ENCODE measurements at places on chromosomes 4 and X.
A peak's percentile ranks its signal among the peaks of the same experiment; 100 is the strongest.

DNA sequence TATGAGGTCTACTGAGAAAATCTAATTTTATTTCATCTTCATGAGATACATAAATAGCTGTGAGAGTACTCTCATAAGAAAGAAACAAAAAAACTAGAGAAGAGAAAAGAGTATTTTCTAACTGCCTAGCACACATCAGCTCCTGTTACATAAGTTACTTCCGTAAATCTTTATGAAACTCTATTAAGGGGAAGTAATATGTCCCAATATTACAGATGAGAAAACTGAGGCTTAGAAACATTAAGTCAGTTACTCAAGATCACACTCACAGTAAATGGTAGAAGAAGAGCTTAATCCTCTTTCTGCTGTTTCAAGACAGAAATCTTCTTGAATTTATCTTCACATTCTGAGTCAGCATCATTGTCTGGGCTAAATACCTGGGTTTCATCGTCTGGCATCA lies 164.1 kb downstream of the DTHD1 start:
- no peaks in the 10 kb centered on the region for H3K4me1 ChIP-seq
- H3K36me3 ChIP-seq, result no peaks in the 10 kb centered on the region
- no peak overlapping the region for H3K27ac ChIP-seq
- no peak for DNase-seq
- no peaks in the 10 kb centered on the region for H3K27me3 ChIP-seq

DNA sequence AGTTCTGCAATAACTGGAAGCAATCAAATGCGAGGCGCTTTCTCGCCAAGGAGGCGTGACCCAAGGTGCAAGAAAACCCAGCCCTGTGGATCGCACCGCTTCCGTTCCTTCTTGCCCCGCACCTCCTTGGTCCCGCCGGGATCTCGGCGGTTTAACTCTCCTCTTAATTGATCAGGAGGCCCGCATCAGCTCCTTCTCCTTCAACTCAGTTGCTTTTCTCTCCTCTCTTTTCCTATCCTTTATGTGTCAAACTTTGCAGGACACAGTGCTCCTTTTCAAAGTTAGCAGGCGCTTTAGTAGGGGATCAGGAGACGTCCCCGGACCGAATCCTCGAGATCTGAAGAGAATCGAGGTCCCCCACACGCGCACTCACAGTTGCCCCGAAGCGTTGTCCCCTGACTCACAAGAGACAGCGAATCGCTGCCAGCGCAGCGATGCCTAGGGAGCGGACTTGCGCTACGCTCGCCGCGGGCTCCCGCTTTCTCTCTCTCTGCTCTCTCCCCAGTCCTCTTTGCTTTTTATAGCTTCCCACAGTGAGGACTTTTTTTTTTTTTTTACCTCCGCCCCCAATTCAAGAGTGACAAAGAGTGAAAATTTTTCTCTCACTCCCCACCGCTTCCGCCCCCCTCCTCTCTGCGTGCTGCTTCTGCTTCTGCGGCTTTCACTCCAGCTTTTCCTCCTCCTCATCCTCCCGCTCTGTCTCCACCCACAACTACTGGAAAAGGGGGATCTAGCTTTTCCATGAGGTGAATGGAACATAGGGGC lies at the start of gene DKK2:
TSS of gene DKK2 (minus strand) at position 495 of the 765 bp plus-strand sequence. CDS start 722 bp downstream, outside the sequence.
- H3K4me3 ChIP-seq, result peak within 1 kb of the TSS; percentile 44
- no peak within 1 kb of the TSS for H3K27ac ChIP-seq
- no peaks in the 10 kb centered on the region for H3K36me3 ChIP-seq
- DNase-seq, result no peak
- no peaks in the 10 kb centered on the region for H3K27me3 ChIP-seq
- no peaks in the 10 kb centered on the region for H3K4me1 ChIP-seq

DNA sequence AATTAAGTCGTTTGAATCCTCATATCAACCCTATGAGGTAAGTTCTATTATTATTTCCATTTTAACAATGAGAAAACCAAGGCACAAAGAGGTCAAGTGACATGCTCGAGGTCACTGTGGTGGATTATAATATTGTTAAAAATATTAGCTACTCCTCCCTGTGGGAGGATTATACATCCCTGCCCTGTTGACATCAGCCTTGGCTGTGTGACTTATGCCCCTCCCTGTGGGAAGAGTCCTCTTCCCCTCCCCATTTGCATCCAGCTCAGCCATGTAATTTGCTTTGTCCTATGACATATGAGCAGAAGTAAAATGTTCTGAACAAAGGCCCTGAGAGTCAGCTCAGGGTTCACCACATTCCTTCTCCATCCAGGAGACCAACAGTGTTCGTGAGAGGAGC lies 152.7 kb upstream of the ZIC3 start:
- H3K4me3 ChIP-seq, result no peak overlapping the region
- DNase-seq, result no peak
- no peaks in the 10 kb centered on the region for H3K27me3 ChIP-seq
- no peaks in the 10 kb centered on the region for H3K4me1 ChIP-seq

DNA sequence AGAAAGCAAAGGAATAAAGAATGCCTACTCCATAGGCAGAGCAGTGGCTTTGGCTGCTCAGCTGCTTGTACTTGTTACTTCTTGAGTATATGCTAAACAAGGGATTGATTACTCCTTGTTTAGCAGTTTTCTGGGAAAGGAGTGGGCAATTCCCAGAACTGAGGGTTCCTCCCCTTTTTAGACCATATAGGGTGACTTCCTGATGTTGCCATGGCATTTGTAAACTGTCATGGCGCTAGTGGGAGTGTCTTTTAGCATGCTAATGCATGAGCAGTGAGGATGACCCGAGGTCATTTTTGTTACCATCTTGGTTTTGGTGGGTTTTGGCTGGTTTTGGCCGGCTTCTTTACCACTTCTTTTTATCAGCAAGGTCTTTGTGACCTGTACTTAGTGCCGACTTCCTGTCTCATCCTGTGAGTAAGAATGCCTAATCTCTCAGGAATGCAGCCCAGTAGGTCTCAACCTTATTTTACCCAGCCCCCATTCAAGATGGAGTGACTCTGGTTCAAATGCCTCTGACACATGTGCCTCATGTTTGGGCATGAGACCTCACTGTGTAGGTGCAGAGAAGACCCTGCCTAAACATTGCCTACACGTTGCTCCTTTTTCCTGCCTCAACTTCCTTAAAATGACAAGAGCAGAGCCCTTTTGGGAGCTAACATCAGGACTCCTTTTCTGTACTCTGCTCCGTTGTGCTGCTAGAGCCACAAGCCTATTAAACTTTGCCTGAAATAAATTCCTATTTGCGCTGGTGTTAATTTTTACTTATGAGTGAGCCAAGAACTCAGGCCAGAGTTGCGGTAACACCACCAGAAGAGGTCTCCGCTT lies 21.0 kb upstream of the UBA6 start:
- no peaks in the 10 kb centered on the region for H3K4me1 ChIP-seq
- H3K4me3 ChIP-seq, result no peak overlapping the region
- DNase-seq, result no peak
- H3K27ac ChIP-seq, result no peak overlapping the region
- no peaks in the 10 kb centered on the region for H3K27me3 ChIP-seq

- no peak overlapping the region for H3K27ac ChIP-seq
- H3K4me3 ChIP-seq, result no peak overlapping the region
- no peak for DNase-seq
- H3K36me3 ChIP-seq, result no peaks in the 10 kb centered on the region
- no peaks in the 10 kb centered on the region for H3K27me3 ChIP-seq
These were observed 58.7 kb downstream of the RASGEF1B start for GRCh38 chr4:81412946-81413495.

DNA sequence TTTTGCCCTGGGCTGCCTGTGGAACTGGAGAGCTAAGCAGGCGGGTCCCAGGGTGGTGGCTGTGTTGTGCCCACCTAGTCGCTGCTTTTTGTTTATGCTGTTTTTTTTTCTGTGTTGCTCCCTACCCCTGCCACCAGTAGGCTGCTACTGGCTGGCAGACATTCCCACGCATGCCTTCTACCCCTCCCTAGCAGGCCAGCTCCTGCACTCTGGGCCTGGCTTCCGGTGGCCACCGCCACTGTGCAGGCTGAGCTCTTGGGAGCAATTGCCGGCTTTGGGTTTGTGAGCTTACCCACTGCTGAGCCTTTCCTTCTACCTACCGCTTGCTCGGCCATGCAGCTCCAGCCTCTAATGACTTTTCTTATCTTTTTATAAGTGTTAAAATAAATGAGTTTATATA lies 57.6 kb downstream of the RBM46 start:
- no peaks in the 10 kb centered on the region for H3K27me3 ChIP-seq
- no peak overlapping the region for H3K27ac ChIP-seq
- DNase-seq, result no peak
- H3K36me3 ChIP-seq, result no peaks in the 10 kb centered on the region
- H3K4me3 ChIP-seq, result no peak overlapping the region

DNA sequence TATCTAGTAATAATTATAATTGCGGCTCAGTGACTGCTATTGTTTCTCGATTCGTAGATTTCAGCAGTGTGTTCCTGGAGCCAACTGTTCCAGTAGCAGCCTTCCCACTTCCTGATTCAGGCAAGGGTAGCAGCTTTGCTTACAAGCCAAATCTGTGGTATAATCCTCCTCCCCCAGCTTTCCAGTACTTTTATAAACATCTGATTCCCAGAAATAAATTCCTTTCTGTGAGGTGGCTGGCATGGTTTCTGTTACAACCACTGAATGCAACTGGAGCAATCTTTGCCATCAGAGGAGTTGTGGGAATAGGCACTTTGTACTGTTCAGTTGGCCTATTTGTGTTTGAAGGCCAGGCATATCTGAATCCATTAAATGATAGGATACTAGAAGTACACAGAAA lies 80.0 kb downstream of the GLRA3 start:
- DNase-seq, result no peak
- H3K4me1 ChIP-seq, result no peaks in the 10 kb centered on the region
- H3K36me3 ChIP-seq, result no peaks in the 10 kb centered on the region
- H3K27me3 ChIP-seq, result no peaks in the 10 kb centered on the region

- no peak overlapping the region for H3K4me3 ChIP-seq
- no peaks in the 10 kb centered on the region for H3K27me3 ChIP-seq
- no peak overlapping the region for H3K27ac ChIP-seq
- no peaks in the 10 kb centered on the region for H3K36me3 ChIP-seq
These were observed 12.9 kb downstream of the CD99 start for GRCh38 chrX:2703991-2704369.

DNA sequence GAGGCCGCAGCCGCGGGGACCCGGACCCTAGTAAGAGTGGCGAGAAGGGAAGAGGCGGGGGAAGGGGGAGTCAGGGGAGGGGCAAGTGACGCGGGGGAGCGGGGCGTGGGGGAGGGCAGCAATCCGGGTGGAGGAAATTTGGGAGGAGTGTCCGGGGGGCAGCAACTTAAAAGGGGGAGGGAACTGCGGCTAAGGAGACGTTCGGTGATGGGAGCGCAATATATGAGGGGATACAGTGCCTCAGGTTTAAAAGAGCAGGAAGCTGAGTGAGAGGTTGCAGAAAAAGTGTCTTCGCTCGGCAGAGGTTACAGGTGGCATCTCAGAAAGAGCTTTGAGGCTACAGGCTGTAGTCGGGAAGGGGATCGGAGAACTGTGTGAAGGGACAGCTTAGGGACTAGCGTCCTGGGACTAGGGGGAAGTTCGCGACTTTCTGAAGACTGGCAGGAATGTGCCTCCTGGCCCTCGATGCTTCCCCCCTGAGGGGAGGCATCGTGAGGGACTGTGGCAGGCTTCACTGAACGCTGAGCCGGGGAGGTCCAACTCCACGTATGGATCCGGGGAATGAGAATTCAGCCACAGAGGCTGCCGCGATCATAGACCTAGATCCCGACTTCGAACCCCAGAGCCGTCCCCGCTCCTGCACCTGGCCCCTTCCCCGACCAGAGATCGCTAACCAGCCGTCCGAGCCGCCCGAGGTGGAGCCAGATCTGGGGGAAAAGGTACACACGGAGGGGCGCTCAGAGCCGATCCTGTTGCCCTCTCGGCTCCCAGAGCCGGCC lies 519 bp downstream of the FOXO4 start:
- no peaks in the 10 kb centered on the region for H3K4me1 ChIP-seq
- peak overlapping the region; percentile 82 for H3K4me3 ChIP-seq
- no peak overlapping the region for H3K27ac ChIP-seq
- H3K27me3 ChIP-seq, result no peaks in the 10 kb centered on the region

DNA sequence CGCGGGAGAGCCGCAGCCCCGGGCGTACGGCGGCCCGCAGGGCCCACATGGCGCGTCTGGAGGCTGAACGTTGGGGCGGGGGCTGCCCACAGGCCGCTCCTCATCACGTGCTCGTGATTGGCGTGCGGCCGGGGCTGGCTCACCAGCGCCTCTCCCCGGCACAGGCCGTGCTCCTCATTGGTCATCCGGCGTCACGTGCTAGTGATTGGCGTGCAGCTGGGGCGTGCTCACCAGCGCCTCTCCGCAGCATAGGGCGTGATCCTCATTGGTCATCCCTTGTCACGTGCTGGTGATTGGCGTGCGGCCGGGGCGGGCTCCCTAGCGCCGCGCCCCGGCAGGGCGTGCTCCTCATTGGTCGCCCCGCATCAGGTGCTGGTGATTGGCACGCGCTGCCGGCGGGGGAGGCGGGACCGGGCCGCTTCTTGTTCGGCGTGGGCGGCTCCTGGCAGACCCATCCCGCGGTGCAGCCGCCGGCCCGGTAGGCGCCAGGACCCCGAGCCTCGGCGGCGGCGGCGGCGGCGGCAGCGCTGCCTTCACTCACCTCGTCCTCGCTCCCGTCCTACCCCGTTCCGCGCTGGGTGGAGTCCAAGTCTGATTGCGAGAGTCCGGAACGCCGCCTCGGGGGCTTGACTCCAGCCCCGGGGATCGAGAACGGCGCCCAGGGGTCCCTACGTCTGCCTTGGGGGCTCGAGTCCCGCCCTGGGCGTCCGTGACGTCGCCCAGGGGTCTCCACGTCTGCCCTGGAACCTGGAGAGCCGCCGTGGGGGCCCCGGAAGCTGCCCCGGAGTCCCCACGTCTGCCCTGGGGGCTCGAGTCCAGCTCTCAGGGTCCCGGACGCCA lies at the start of gene GTPBP6:
TSS of gene GTPBP6 (minus strand) at position 58 of the 840 bp plus-strand sequence. CDS start at position 49, 9 bp downstream.
- no peaks in the 10 kb centered on the region for H3K4me1 ChIP-seq
- peak within 1 kb of the TSS; percentile 81 for H3K27ac ChIP-seq
- H3K36me3 ChIP-seq, result no peaks in the 10 kb centered on the region
- H3K4me3 ChIP-seq, result peak within 1 kb of the TSS; percentile 70

- DNase-seq, result no peak
- no peaks in the 10 kb centered on the region for H3K4me1 ChIP-seq
- H3K27ac ChIP-seq, result no peak overlapping the region
- H3K27me3 ChIP-seq, result no peaks in the 10 kb centered on the region
These were observed 149.2 kb downstream of the CHRDL1 start for GRCh38 chrX:110646386-110646785.

GRCh38 chrX:52349681-52350080 lies 19.1 kb upstream of the XAGE2 start:
- DNase-seq, result no peak
- H3K4me1 ChIP-seq, result no peaks in the 10 kb centered on the region
- H3K4me3 ChIP-seq, result no peak overlapping the region
- no peaks in the 10 kb centered on the region for H3K36me3 ChIP-seq

- peak; percentile 75 for DNase-seq
- no peaks in the 10 kb centered on the region for H3K36me3 ChIP-seq
- H3K27ac ChIP-seq, result no peak overlapping the region
- no peak overlapping the region for H3K4me3 ChIP-seq
- H3K4me1 ChIP-seq, result peaks cover 8% of the 10 kb centered on the region
These were observed 11.5 kb downstream of the PARM1 start for GRCh38 chr4:74944354-74944793.

- no peaks in the 10 kb centered on the region for H3K27me3 ChIP-seq
- no peak overlapping the region for H3K27ac ChIP-seq
- no peaks in the 10 kb centered on the region for H3K36me3 ChIP-seq
- DNase-seq, result no peak
- H3K4me3 ChIP-seq, result no peak overlapping the region
These were observed 8.2 kb downstream of the SH3KBP1 start for GRCh38 chrX:19879181-19879580.

- H3K36me3 ChIP-seq, result no peaks in the 10 kb centered on the region
- H3K27ac ChIP-seq, result no peak overlapping the region
- no peaks in the 10 kb centered on the region for H3K27me3 ChIP-seq
- H3K4me1 ChIP-seq, result no peaks in the 10 kb centered on the region
These were observed 640.1 kb downstream of the IQCM start for GRCh38 chr4:149175549-149175948.
